CD4-positive, CD25-positive, alpha-beta regulatory T cell (primary cell): ENCODE measurements at places on chromosomes 3 and 15. TPM values are rescaled to one million over a fixed set of nuclear protein-coding genes. Genes with fewer than 3 reads are reported as not detected.

TGM4 gene
- polyA plus RNA-seq = not detected

COL8A1 gene
- not detected for polyA plus RNA-seq

TFDP2 gene
- 13.8 TPM for polyA plus RNA-seq

CLDN18 gene
- polyA plus RNA-seq = not detected

TRAT1 gene
- polyA plus RNA-seq = 120 TPM

ADAMTS17 gene
- 0.31 TPM for polyA plus RNA-seq

SH2D7 gene
- polyA plus RNA-seq = not detected

GPR160 gene
- polyA plus RNA-seq = 1.5 TPM

ACTL6A gene
- 84.4 TPM for polyA plus RNA-seq

OXTR gene
- polyA plus RNA-seq = not detected

SCN11A gene
- polyA plus RNA-seq = not detected

KNL1 gene
- polyA plus RNA-seq = 0.95 TPM

MYO5C gene
- 1.5 TPM for polyA plus RNA-seq

ACSBG1 gene
- not detected for polyA plus RNA-seq

CD200R1 gene
- 5.1 TPM for polyA plus RNA-seq

IGF2BP2 gene
- not detected for polyA plus RNA-seq

DPH3 gene
- 23.1 TPM for polyA plus RNA-seq

ERICH6 gene
- polyA plus RNA-seq = 0.77 TPM

NAA50 gene
- polyA plus RNA-seq = 79.3 TPM

THAP10 gene
- not detected for polyA plus RNA-seq

GHSR gene
- polyA plus RNA-seq = not detected

ZCWPW2 gene
- 0.95 TPM for polyA plus RNA-seq

IFRD2 gene
- polyA plus RNA-seq = 41.3 TPM

XCR1 gene
- not detected for polyA plus RNA-seq

CD276 gene
- not detected for polyA plus RNA-seq

SPINT1 gene
- polyA plus RNA-seq = 0.63 TPM

GADL1 gene
- not detected for polyA plus RNA-seq

HEXA gene
- polyA plus RNA-seq = 81.9 TPM

GALK2 gene
- polyA plus RNA-seq = 29.7 TPM

USF3 gene
- 4.3 TPM for polyA plus RNA-seq

REC114 gene
- not detected for polyA plus RNA-seq

PIF1 gene
- polyA plus RNA-seq = 0.07 TPM

ITIH3 gene
- 0.63 TPM for polyA plus RNA-seq

TF gene
- polyA plus RNA-seq = not detected
